ENCODE measurements at places on chromosomes 13 and 19. TPM values are rescaled to one million over a fixed set of nuclear protein-coding genes. Genes with fewer than 3 reads are reported as not detected.

GRCh38 chr13:92355213-92355612, 871.4 kb upstream of the GPC6 start:
- peak; percentile 46 for DNase-seq

- DNase-seq, result no peak
Observed at GRCh38 chr13:113816254-113816929, 47.5 kb downstream of the GAS6 start.

GRCh38 chr19:18636969-18637629, at the start of gene KLHL26:
KLHL26 (plus strand) TSS chr19:18637028; CDS start chr19:18637055, 27 bp downstream.
- DNase-seq, result no peak

DNA sequence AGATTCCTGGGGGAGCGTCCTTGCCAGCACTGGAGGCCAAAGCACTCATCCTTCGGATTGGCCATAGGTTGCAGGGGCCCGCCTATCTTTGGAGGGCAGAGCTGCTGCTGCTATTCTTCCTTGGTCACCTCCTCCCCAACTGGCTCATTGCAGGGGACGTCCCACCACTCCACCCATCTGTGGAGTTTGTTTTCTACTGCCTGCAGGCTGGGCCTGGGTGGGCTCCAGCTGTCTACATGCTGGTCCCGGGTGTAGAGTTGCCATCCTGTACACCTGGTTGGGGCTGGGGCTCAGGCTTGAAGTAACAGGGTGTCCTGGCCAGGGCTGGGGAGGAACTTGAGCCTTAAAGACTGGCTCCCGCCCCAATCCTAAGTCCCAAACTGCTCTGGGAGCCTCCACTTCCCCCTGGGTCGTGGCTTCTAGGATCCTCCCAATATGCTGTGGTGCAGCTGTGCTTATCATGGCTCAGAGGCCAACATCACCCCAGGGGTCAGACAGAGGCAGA, 2.1 kb downstream of the RNF225 start:
- no peak for DNase-seq

- peak; percentile 80 for DNase-seq
Observed at GRCh38 chr13:37385956-37386670, 212.5 kb downstream of the POSTN start.

DNA sequence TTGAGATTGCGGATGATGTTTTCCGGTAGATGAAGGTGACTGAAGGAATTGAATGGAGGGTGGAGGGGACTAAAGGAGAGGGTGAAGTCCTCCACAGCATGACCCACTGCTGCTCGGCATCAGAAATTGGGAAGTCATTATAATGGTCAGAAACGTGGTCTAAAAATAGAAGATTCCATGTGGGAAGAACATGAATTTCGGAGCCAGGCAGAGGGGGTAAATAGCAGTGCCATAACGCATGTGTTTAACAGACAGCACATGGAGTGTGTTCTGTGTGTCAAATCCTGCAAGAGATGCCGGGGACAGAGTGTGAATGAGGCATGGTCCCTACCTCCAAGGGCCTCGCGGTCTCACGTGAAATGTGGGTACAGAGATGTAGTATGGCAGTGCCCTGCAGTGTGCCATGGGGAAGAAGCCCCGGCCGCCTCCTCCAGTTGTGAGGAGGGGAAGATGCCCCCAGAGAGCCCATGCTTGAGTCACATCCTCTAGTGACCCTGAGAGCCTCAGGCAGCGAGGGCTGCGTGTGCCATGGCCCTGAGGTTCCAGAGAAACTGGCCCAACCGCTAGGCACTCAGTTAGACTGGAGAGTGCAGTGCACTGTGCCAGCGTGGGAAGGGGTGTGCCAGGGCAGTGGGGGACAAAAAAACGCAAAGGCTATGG, 106.1 kb downstream of the COL4A2 start:
- no peak for DNase-seq

GRCh38 chr19:55118401-55118991, 1.1 kb upstream of the PPP1R12C start:
- DNase-seq, result peak; percentile 54

DNA sequence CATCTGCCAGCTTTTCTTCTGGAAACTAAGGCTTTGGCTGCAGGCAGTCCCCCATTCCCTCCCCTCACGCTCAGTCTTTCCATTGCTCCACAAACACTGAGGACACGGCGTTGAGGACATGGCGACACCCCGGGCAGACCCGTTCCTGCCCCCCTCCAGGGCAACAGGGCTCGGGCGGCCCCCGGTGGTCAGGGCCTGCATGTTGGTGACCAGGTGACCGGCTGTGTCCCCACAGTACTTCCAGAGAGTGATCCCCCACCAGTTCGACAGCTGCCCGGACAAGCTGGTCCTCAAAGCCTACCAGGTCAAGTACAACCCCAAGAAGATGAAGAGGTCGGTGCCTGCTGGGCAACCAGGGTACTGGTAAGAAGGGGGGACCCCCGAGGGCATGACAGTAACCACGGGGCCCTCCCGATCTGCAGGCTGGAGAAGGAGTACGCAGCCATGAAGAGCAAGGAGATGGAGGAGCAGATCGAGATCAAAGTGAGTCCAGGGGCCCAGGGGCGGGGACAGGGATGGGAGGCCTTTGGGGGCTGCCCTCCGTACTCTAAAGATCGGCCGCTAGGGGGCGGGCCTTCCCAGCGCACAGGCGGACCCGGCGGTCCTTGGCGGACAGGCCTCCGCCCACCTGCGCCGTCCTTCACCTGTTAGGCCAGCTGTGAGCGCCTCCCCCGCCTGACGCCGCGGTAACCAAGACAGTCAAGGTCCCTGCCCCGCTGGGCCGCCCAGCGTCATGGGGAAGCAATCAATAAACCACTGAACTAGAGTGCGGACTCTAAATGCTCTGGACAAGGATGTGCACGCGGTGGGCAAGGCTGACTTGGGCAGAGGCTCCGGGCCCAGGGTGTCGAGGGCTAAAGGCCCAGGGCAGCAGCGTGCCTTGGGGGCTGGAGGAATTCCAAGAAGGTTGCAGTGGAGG, 21.1 kb downstream of the PRR36 start:
- peak; percentile 44 for DNase-seq

GRCh38 chr19:37551129-37551993, 43.2 kb downstream of the ZNF571 start:
- peak; percentile 81 for DNase-seq

DNA sequence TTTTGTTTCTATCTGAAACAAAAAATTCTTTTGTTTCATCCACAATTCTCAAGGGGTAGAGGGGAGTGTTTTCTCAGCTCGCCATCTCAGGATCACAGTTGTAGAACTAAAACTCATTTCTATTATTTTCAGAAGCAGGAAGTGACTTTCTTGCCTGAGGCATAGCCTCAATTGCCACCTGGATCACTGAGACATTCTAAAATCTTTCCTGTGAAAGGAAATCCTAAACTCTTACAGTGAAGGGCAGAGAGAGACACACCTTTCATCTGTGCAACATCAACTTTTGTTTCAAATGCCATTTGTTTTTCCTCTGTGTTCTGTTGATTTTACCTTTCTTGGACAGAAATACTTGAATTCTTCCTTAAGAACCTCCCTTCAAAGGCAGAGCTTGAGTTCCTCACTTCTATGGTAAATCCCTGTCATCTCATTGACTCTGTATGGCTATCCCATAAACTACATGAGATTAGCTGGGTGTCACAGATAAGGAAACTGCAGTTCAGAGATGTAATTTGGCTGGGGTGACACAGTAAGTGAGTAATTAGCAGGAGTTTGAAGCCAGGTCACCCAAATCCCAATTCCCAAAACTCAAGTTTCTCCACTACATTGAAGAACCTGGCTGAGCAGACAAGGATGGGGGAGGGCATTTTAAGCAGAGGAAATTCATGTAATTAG, 224.4 kb upstream of the HTR2A start:
- DNase-seq, result no peak

DNA sequence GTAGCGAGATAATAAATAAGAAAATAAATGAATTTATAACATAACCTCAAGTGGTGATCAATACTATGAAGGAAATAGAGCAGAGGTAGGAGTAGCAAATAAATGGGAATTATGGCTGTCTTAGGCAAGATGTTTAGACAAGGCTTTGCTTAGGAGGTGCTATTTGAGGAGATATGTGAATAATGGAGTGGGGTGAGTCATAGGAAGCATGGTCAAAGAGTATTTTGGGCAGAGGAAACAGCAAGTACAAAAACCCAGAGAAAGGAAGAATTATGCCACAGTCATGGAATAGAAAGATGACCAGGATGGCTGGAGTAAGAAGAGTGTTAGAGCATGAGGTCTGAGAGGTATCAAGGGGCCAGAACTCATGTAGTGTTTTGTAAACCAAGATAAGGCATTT, 33.6 kb upstream of the LPAR6 start:
- DNase-seq, result peak; percentile 82

DNA sequence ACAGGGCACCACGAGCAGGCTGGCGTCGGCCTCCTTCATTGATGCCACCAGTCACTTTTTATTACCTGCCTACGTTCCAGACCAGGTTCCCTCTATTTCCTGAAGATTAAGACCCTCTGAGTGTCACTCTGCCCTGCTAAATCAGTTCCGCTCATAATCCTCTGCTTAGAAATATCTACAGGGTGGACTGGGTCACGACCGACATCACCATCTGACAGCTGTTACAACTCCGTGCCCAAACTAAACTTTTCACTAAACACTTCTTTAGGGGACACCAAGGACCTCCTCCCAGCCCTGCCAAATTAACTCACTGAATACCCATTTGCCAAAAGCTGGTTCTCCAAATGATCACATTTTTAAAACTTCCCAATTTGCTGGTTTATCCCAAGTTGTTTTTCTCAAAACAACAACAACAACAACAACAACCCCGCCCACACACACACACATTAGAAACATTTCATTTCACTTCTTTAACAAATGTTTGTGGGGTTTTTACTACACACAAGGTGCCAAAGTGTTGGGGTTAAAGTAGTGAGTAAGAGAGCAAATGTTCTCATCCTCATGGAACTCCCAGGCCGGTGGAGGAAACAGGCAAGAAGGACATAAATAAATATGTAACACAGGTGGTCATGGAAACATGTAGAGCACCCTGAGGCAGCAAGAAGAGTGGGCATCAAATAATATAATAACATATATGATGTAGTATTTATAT, 72.0 kb upstream of the PEG3 start:
- no peak for DNase-seq

- no peak for DNase-seq
Observed at GRCh38 chr19:12052091-12052496, 667 bp downstream of the ZNF878 start.

GRCh38 chr19:58154679-58155648, 4.4 kb upstream of the ZNF329 start:
- DNase-seq, result peak; percentile 92

DNA sequence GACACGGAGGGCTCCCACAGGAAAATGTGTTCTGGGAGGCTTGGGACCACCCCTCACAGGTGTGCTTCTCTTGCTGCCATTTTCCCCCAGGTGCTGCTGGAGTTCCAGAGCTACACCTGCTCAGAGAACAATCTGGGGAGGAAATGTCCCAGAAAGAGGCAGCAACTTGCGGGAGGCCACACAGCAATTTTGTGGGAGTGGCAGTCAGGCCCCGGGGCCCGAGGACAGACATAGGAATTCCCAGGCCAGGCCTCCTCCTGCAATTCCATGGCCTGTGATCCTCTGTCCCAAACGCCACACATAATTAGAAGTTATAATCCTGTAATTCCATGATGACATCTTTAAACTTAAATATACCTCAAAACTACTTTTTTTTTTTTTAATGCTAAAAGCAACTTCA, 1.8 kb downstream of the RHPN2 start:
- DNase-seq, result no peak

GRCh38 chr13:50932091-50932490, 22.5 kb downstream of the RNASEH2B start:
- no peak for DNase-seq

DNA sequence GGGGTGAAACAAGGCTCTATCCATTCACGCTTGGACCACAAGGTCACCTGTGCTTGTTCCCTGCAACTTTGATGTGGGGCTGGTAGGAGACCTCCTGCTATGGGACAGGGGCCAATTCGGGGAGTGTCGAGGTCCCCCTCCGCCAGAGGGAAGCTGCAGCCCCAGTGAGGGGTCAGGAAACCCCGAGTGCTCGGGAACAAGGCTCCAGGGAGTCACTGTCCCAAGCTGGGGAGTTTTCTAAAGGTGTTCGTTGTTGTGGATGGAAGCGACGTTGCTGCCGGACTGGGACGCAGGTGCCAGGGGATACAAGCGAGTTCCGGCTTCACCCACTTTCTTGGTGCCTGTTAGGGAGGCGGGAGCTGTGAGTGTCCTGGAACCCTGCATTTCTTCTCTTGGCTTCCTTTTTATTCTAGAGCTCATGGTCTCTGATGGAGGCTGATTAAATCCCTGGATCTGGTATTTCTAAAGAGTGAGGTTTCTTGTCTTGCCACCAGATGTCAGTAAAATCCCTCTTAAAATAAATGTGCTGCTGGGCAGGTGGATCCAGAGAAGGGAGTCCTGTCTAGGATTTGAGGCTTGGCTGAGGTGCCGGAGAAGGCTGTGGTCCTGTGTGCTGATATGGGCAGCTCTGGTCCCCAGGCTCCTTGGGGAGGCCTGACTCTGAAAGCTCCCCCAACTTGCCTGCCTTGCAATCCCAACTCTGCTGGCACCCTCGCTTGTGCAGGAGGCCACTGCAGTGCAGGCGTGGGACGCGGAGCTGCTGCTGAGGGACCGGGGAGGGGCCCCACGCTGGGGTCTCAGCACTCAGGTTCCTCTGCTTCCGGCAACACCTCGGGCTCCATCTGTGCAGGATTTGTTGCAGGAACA, 153.9 kb downstream of the TEX29 start:
- peak; percentile 57 for DNase-seq

GRCh38 chr19:52567921-52568320, 2.2 kb upstream of the ZNF701 start:
- DNase-seq, result no peak

DNA sequence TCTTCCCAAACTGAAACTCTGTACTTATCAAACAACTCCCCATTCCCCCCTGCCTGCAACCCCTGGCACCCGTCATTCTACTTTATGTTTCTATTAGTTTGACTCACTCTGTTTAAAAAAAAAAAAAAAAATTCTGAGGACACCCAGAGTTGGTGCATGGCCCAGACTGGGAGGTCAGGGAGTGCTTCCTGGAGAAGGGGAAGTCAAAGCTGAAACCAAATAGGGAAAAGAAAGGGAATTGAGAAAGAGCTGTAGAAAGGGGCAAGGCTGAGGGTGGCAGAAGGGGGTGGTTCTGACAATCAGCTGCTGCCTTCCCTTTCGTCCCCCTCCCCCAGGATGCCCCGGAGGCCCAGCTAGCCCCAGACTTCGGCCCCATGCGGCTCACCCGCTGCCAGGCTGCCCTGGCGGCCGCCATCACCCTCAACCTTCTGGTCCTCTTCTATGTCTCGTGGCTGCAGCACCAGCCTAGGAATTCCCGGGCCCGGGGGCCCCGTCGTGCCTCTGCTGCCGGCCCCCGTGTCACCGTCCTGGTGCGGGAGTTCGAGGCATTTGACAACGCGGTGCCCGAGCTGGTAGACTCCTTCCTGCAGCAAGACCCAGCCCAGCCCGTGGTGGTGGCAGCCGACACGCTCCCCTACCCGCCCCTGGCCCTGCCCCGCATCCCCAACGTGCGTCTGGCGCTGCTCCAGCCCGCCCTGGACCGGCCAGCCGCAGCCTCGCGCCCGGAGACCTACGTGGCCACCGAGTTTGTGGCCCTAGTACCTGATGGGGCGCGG, 9.0 kb upstream of the STRN4 start:
- DNase-seq, result peak; percentile 26

Gene CEACAM8
- total RNA-seq, result not detected

Gene NLRP11
- under 0.01 TPM for total RNA-seq

Gene CTXN1
- 0.66 TPM for total RNA-seq

Gene ETFB
- 123 TPM for total RNA-seq

Gene PABPC3
- total RNA-seq, result 0.17 TPM

Gene PKN1
- total RNA-seq, result 125 TPM

Gene ELSPBP1
- not detected for total RNA-seq

Gene ZNF45
- total RNA-seq, result 22.1 TPM

Gene PSG2
- not detected for total RNA-seq
